ENCODE measurements at places on chromosomes 1 and 21.

GRCh38 chr1:191675856-191676783 is 482.1 kb upstream of the RGS18 start:
- no peak for DNase-seq

- DNase-seq = no peak
Measured at GRCh38 chr1:243587285-243587684, 262.8 kb downstream of the AKT3 start.

DNA sequence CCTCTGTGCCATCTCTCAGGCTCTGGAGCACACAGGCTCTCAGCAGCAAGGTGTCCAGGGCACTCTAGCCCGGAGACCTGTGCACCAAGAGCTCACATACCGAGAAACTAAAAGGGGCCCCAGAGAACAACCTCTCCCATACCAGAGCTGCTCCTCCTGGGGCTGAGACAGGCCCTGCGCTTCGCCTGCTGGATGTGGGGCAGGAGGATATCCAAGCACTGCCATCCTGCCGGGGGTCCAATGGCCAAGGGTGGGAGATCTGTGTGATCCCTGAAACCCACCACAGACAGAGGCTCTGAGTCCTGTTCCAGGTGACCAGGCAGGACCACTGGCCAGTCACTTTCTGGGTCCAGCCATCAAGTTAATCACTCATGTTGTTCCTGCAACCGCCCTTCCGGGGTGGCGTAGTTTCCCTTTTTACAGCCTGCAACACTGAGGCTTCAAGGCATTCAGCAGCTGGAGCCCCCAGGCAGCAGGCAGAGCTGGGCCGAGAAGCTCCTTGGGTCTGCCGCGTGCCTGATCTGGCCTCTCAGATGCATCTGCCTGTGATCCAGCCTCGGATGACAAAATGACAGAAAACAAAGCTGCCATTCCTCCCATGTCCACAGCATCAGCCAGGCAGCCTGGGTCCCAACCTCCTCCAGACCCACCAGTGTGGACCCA is 36.7 kb upstream of the ACTRT2 start:
- no peak for DNase-seq

GRCh38 chr1:57615956-57616355 is 192.1 kb upstream of the DAB1 start:
- no peak for DNase-seq

GRCh38 chr1:116671912-116672311 is 4.4 kb upstream of the IGSF3 start:
- DNase-seq = no peak

Data from NT2/D1 (cell line).